ENCODE measurements at places on chromosomes 5 and 9.

DNA sequence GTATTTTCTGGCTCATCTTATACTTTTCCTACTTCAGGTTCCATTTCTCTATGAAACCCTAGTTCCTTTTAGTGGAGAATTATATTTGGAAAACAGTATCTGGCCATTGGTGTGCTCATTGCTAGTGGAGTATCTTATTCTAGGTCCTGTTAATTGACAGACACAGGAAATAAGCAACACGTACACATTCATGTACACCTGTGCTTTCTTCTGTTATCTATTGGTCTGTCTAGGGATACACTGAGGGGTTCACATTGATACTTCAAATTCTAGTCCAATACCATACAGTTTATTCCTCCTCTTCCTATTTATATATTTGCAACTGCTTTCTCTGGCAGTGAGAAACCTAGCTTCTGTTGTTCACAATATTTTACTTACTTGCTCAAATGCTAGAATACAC is 110.2 kb downstream of the FER start:
- no peak for DNase-seq

DNA sequence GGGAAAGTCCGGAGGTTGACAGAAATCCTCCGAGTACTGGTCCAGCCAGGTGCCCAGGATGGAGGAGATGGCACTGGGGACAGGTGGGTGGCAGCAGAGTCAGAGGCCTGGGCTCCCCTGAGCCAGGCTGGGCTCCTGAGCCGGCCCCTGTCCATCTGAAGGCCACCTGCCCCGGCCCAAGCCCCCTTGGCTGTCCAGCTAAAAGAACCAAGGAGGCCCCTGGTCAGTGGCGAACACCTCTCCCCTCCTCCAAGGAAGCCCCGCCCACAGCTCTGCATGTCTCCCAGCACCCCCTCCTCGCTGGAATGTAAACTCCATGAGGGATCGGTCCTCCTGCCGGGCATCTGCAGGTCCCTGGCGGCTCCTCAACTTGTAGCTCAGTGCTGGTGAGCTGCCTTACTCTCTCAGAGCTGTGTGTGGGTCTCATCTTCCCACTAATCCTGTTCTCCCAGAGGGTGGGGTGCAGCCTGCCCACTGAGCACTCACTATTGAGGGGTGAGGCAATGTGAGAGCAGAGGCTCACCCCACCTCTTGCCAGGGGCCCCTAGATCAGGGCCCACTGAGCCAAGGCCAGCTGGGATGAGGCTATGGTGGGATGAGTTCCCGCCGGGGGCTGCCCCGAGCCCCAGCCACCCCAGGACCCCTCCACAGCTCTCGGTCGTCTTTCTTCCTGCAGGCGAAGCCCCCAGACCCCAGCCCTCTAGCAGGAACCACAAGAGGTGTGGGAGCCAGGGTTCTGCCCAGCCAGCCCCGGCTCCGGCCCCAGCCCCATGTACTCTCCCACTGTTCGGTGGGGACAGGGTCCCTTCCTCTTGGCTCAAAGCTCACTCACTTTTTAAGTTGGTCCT is 12.0 kb downstream of the RALGDS start:
- no peak for DNase-seq

DNA sequence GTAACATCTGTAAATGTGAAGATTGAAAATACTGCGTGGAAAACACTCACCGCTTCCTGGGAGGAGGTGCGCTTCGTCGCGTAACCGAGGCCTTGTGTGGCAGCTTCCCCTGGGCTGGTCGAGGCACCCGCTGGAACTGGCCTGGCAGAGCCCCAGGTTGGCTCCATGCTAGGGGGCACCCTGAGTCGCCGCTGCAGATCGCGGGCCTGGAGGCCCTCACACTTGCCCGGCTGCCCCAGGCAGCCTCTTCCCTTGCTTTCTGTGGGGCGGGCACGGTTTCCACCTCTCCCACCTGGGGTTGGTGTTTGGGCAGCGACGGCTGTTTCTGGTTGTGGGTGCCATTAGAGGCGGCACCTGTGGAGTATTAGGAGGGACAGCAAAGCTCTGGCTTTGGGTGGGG is 852 bp downstream of the ZNF354C start:
- DNase-seq, result no peak

GRCh38 chr9:77510666-77511065 is 137.5 kb downstream of the GNA14 start:
- DNase-seq, result no peak

GRCh38 chr5:176943816-176944215 is 44.7 kb upstream of the HK3 start:
- no peak for DNase-seq

- DNase-seq, result no peak
These were observed 48.3 kb upstream of the RIC1 start for GRCh38 chr9:5580650-5581049.

DNA sequence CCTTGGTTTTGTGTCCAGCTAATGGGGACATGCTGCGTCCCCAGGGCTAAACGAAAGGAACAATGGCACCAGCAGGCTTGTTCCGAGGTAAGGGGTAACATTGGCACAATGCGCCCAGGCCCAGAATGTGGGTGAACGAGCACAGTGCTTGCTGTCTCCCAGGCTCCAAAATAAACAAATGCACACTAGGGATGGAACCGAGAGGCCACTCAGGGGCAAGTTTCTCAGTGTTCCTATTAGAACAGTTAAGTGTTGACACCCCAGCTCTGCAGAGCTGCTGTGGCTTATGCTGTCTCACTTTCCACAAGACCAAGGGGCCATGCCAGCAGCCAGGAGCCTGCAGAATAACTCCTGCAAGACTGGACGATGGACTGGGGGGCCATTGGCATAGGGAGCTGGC is 492.4 kb downstream of the GADD45G start:
- no peak for DNase-seq

DNA sequence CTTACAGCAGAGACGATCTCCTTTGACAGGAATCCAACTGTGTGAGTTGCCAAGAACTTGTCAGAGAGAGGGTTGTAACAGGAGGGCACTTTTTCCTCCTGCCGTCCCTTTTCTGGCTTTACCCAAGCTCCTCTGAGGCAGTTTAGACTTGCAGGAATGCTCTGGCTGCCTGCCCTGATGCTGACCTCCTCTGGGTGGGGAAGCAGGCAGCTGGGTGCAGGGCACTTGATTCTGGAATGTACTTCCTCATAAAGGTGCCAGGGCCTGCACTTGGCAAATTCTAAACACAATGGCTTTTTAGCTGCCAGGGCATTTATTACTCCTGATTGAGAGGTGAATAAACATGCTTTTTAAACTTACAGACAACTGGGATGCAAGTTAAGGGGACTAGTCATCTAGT is 190.4 kb downstream of the EPB41L4A start:
- no peak for DNase-seq

DNA sequence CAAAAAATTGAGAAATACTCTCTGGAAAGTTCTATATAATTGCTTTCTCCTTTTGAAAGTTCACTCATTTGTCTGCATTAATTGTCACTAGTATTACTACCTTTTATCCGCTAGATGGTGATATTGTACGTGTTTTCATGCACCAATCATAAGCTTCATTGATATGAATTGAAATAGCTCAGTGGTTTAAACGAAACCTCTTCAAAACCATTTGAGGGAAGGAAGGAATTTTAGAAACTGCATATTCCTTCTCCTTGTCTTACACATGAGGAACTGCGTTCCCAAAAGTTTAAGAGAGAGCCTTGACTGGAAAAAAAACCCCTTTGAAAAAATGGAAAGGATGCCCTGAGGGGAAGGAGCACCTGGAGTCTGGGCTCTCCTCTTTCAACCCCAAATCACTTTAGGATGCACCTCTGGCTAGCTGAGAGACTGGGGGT is 98.6 kb downstream of the YTHDC2 start:
- peak; percentile 33 for DNase-seq

GRCh38 chr5:187617-188451 is 3.5 kb upstream of the LRRC14B start:
- no peak for DNase-seq

GRCh38 chr5:79055017-79055416 is 14.5 kb downstream of the DMGDH start:
- DNase-seq, result no peak

DNA sequence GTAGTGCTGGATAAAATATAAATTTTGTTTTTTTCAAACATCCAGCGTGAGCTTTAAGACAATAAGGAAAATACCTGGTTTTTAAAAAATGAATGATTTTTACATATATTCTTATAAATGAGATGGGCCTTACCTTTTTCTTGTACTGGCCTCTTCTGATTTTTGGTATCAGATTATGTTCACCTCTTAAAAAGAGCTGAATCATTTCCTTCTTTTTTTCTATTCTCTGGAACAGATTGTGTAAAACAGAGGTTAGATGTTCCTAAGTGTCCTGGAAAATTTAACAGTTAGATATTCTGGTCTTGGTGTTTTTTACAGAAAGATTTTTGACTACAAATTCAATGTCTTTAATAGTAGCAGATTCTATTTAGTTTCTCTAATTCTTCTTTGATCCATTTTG is 74.6 kb downstream of the NDUFAF2 start:
- DNase-seq, result no peak

DNA sequence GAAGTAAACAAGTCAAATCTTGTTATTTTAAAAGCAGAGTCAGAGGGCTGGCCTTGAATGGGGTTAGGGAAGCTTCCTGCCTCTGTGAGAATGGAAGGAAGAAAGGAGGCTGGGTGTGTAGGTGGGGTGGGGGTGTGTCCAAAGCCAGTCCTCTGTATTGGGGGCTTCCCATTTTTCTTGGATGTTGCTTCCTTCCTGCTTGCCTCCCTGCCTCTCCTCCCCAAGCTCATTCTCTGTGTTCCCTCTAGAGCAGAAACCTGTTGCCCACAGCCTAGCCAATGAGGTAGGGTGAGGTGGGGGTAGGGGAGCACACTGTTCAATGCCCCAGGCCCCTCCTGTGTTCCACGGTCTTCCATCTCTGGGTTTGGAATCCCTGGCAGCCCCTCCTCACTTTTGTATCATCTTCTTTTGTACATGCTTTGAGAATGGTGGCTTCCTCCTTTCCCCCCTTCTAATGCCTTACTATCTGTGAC is 39.7 kb downstream of the SNX24 start:
- no peak for DNase-seq

- DNase-seq, result no peak
These were observed 22.9 kb downstream of the NUDT12 start for GRCh38 chr5:103539376-103540330.

DNA sequence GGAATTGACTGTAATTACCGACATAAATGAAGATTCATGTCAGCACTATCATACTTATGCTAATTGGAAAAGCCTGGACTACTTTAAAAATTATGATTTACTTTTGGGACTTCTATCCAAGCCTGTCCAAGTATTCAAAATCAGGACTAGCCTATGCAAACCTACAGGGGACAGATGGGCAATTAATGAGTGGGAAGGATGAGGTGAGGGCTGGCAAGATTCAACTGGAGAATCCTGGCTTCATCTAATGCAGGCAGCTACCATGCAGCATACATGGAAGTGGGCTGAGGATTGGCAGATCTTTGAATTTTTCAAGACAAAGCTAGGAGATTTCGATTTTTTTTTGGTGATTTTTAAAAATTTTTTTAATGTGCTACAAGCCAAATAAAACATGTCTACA is 532.6 kb downstream of the CSNK1G3 start:
- no peak for DNase-seq

GRCh38 chr5:180590543-180591310 is 572 bp downstream of the SCGB3A1 start:
- DNase-seq, result no peak

DNA sequence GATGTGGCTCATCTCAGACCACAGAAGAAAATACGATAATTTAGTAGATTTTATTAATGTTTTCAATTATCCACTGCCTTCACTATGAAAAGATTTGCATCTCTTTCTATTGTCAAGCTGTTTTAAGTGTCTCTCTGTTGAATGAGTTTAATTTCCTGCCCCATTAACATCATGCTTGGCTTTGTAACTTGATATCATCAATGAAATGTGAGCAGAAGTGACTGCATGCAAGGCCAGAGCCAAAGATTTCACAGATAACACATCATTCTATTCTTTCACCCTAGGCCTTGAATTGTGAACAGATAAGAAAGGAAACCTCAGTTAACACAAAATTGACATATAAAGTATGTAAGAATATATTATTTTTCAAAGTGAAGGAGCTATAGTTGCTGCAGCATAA is 986.4 kb upstream of the CDH18 start:
- DNase-seq, result peak; percentile 43

DNA sequence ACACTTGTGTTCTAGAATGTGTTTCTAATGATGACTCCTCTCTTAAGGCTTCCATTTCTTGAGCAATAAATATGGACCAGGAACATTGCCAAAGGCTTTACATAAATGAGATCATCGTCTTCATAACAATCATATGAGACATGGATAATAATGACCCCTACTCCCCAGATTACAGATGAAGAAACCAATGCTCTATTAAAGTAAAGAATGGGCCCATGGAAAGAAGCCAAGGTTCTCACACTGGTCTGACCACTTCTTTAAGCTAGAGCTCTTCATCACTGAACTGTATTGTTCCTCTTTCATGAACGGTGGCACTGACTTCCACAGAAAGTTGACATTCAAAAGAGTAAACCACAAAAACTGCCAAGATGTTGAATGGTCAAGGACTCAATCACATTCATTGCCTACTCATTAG is 65.3 kb downstream of the MARCHF3 start:
- DNase-seq, result no peak

- peak; percentile 72 for DNase-seq
These were observed 8.3 kb upstream of the ENC1 start for GRCh38 chr5:74648835-74649293.

DNA sequence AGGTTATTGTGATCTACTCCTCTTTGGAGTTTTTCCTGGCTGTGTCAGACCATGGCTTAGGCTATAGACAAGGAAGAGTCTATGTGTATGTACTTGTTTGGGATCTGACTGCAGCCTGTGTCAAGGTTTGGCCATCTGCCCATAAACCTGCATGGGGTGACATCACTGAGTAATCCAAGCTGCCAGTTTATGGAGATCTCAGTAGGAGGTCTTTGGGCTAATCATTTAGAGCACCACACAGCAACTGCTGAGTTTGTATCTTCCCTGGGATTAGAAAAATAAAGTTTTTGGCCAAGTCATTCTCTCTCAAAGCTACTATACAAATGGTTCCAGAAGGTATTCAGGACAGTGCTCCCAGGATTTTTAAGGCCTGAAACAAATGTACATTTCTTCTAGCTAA is 65.5 kb upstream of the HSPB3 start:
- DNase-seq, result peak; percentile 23

DNA sequence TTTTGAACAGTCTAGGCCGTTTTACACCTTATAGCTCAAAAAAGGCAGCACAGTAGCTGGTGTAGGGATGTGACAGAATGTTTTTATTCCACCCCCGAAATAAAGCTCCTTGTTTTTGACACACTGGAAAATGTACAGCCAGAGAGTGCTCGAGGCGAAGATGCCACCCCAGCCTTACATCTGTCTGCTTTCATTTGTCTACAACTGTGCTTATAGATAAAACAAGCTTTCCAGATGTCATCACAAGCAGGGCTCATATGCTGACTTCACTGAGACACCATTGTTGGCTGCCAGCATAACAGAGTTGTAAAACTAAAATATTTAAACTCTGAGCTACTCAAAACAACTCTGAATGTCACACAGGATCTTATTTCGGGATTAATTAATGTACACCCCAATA is 386.3 kb downstream of the BNC2 start:
- no peak for DNase-seq

- no peak for DNase-seq
These were observed 625.5 kb upstream of the RORB start for GRCh38 chr9:73871636-73872035.

- DNase-seq, result no peak
These were observed 190.4 kb downstream of the DRD1 start for GRCh38 chr5:175253597-175253996.

All from dermis microvascular lymphatic vessel endothelial cell (primary cell).